ENCODE measurements at places on chromosomes 6 and 20.

GRCh38 chr20:36214684-36215256 lies 21.5 kb upstream of the AAR2 start:
- no peak for DNase-seq

DNA sequence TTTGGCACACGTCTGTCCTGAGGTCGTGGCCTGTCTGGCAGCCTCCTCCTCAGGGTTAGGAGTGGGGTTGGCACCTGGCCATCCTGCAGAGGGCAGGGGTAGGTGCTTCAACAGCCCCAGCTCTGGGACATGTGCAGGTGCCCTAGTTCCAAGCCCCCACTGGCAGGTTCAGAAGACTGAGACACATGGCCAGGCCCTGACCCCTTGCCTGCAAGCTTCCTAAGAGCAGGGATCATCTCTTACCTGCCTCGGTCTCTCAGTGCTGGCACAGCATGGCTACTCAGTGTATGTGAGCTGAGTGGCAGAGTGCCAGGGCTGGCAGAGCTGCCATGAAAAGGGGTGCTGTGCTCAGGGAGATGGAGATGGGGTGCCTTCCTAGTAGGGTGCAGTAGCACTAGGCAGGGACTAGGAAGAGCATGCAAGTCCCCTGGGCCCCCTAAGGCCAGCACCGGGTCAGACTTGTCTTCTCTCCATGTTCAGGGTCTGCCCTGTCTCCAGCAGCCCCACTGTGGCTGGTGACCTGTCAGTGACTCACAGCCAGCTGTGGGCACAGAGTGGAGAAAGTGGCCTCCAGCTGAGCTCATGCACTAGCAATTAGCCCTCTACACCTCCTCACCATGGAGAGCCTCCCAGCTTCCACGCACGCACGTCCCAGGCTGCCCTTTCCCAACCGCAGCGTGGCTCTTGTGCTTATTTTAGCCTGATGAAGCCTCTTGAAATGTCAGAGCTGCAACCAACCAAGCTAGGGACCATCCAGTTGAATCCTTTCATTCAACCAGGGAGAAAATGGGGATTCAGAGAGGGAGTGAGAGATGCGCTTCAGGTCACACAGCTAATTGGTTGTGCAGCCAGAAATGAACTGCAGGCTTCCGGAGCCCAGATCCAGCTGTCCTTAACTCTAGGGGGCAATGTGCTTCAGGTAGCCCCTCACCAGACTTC lies 116.6 kb downstream of the MRPL14 start:
- DNase-seq, result no peak

DNA sequence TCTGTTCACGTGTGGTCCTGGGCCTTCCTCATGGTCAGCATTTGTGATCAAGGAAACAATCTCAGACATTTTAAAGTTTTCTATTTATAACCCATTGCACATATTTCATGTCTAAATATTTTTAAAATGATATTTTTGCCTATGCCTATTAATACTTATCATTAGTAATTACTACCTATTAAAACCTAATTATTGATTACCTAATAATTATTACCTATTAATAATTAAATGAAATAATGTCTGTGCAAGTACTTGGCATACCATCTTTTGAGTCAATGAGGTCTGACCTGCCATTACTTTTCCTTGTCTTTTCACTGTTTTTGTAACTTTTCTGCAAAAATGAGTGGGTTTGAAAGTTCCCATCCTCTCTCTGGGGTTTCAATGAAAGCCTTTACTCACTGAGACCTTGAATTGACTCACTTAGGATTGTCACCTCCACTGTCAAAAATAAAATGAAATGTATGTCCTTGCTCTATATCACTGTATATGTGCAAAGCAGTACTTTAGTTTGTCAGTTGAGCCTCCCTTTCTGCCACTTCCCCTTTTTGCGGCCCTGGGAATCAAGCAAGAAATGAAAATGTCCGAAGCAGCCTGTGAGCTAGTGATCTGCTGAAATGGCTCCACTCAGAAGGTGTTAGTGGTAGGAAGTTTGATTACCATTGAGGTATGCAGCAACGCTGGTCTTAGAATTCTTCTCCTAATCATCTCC lies 87.8 kb downstream of the L3MBTL3 start:
- DNase-seq, result no peak

DNA sequence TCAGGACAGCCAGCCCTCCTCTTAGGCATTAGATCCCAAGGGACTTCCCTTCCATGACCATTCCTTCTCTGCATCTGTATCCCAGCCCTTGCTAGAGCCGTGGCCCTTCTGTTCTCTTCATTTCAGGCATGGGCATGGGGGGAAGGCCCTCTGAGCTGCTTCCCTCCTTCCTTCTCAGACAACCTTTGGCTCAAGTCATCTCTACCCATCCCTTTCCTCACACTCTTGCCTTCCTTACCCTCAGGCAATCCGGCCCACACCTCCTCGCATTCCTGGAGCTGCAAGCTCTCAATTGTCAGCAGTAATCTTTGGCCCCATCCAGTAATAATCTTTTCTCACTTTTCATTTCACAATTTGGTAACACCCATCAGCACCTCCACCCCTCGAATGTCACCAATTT lies 426.9 kb upstream of the JARID2 start:
- no peak for DNase-seq

- DNase-seq, result no peak
These were observed 437.6 kb downstream of the MAFB start for GRCh38 chr20:40251284-40251932.

- DNase-seq, result no peak
These were observed 162.6 kb upstream of the DTNBP1 start for GRCh38 chr6:15825332-15825930.

GRCh38 chr6:148265054-148265453 lies 77.6 kb upstream of the SASH1 start:
- DNase-seq, result no peak

- no peak for DNase-seq
These were observed 725.1 kb downstream of the KIF16B start for GRCh38 chr20:15848126-15848525.

GRCh38 chr20:22282696-22283095 lies 301.7 kb downstream of the FOXA2 start:
- no peak for DNase-seq

GRCh38 chr6:104787305-104787704 lies 72.4 kb downstream of the HACE1 start:
- no peak for DNase-seq

DNA sequence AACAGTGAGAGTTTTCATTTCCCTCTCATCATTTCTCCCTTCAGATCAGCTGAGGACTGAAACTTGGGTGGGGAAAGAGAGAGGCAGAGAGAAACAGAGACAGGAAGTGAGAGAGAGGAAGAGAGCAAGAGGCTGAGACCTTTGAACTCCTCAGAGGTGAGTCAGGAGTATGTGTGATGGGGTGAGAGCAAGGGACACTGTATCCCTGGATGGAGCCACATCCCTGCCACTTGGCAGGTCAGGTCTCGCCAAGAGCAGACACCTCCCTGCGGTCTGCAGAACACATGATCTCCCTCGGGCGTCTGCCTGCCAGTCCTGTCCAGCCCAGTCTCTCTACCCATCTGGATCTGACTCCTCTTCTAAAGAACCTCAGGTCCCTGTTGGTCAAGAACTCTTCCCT lies 62.7 kb upstream of the SYNDIG1 start:
- DNase-seq, result no peak

- no peak for DNase-seq
These were observed 108.7 kb downstream of the SLC24A3 start for GRCh38 chr20:19321176-19321575.

GRCh38 chr6:31691078-31691463 lies 10.2 kb upstream of the LY6G5C start:
- DNase-seq, result no peak

DNA sequence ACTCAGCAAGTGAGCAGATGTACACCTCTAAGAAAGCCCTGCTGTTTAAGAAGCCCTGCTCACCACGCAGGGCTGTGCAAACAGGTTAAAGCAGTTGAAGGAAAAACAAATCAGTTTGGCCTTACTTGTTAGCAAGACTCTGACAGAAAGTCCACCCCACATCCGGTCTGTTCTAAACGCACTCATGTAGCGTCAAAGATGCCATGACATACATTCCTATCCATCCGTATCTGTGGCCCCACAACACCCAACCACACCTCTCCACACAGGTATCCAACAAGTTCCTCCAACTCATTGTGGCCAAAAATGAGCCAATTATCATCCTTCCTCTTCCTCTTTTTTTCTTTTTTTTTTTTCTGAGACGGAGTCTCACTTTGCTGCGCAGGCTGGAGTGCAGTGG lies 22.8 kb upstream of the RAB22A start:
- DNase-seq, result no peak

DNA sequence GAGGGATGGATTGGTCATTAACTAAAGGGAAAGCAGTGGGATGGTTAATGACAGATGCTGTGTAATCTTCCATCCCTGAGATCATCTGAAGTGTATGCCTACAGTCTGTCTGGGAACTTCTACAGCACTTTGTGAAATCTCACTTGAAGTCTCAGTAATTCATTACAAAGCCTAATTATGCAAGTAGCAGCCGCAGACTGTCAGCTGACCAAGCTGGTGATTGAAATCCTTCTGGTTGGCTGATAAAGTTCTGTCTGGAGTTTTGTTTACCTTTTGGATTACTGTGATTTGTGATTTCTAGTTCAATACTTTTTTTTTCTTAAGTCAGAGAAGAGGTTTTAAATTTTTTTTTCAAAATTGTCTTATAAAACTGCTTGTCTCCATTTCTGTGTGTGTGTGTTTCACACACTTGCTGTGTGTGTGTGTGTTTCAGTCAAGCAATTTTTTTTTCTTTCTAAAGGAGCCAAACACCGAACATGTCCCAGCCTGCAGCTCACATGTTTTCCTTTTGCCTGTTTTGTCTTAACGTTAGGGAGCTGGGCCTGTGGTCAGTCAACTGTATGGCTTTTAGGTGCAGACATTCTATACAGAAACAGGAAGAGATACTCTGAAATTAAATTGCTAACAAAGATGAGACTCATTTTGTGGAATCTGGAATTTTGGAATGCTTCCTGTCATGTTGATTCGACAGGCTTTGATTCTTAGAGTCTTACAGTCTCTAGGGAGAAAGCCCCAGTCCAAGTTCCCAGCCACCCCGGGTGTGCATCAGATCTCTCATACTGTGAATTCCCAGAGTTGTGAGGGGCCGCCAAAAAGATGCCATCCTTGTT lies 28.5 kb upstream of the ADGRF4 start:
- DNase-seq, result no peak

DNA sequence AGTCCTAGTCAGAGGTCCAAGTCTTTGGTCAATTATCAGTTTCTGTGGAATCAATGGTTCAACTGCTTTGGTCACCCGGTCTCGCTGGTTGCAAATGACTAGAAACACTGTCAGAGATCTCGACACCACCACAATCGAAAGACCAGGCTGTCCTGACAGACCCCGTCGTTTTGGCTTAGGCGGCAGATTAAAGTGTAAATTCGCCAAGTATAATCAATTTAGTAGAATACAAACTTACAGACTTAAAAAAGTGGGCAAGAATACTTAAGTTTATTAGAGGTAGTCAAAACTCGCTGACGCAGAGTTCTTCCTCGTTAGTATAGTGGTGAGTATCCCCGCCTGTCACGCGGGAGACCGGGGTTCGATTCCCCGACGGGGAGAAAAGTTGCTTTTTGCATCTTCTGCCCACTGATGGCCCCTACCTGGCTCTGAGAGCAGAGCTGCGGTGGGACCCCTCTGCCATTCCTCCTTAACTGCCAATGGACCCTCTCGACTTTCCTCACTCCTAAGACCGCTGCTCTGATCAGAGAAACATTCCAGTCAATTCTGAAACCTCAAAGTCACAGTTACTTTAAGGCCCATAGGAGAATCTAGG lies 30.6 kb upstream of the ZNF184 start:
- peak; percentile 19 for DNase-seq
